Gastroesophageal sphincter (tissue), 4 donors: ENCODE measurements at places on chromosomes 3 and 15.

GRCh38 chr3:107796791-107797190, 274.0 kb downstream of the BBX start:
- H3K27ac ChIP-seq: no peak overlapping the region
- ATAC-seq: no peak

DNA sequence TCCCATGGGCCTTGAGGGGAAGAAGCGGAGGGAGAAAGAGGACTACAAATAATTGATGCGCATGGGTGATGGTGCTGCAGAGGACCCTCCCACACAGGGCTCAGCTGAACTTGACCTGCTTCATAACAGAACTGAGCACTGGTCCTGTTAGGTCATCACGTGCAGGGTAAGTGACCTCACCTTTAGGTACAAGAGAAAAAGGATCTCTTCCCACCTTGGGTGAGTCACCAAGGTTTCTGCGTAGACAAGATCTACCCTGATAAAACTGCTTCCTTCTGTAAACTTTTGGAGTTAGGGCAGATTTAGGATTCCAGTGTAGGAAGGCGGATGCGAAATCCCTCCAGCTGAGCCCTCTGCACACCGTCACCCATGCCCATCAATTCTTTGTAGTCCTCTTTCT, 67.1 kb downstream of the FEM1B start:
- H3K4me1 ChIP-seq: peaks cover 41% of the 10 kb centered on the region
- no peaks in the 10 kb centered on the region for H3K36me3 ChIP-seq
- H3K4me3 ChIP-seq: no peak overlapping the region
- ATAC-seq: no peak

DNA sequence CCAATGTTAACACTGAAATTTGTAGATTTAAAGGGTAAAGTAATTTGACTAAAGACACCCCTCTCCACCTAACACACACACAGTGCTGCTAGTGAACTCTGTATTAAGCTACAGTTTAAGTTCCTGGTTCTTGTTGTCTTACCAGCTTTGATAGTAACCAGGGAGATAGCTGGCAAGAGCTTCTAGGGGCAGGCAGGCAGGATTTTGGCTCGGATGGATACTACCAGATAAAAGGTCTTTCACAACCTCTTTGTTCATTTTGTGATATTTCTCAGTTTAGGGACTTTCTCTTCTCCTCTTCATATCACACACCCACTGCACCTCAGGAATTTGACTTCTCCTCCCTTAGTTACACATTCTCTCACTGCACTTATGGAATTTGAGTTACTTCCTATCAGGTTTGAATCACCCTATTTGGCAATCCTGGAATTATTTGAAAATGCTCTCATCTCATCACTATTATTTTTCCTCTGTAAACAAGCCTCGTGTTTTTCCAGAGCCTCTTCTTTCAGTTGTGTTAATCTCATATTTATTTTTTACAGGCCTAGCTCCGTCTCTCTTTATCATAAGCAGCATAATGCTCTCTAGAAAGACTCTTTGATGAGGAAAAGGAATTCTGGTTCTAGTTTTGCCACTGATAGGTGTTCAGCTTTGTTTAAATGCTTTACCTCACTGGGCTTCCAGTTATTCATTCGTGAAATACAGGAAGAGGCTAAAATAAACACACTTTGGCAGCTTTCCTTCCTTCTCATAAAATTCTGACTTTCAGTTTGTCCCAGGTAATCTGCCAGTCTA, 23.0 kb upstream of the CLDN1 start:
- no peak overlapping the region for H3K27ac ChIP-seq
- H3K27me3 ChIP-seq: no peaks in the 10 kb centered on the region
- no peaks in the 10 kb centered on the region for H3K36me3 ChIP-seq

- H3K4me1 ChIP-seq: peaks cover 5% of the 10 kb centered on the region
- no peak overlapping the region for H3K27ac ChIP-seq
- H3K36me3 ChIP-seq: no peaks in the 10 kb centered on the region
Observed at GRCh38 chr3:27287052-27287451, 82.1 kb downstream of the NEK10 start.

DNA sequence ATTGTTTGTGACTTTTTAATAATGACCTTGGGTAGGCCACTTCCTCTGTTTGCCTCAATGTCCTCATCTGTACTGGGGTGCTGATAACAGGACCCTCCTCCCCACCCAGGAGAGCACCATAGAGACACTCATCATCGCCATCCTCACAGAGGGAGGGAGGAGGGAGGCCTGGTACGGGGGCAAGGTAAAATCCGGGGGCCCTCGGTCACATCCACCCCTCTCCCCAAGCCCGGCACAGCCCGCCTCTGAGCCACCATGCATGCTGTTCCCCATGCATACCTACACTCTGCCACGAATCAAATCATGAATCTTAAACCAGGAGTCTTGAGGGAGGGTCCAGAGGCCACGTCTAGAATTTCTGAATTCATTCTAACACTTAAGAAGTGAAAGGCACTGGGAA, 74.9 kb upstream of the IQSEC1 start:
- peaks cover 38% of the 10 kb centered on the region for H3K27me3 ChIP-seq
- no peaks in the 10 kb centered on the region for H3K36me3 ChIP-seq
- H3K4me3 ChIP-seq: no peak overlapping the region
- ATAC-seq: no peak
- H3K4me1 ChIP-seq: no peaks in the 10 kb centered on the region
